SK-N-SH (cell line): ENCODE measurements at places on chromosomes 13 and 19.
A peak's percentile ranks its signal among the peaks of the same experiment; 100 is the strongest.

DNA sequence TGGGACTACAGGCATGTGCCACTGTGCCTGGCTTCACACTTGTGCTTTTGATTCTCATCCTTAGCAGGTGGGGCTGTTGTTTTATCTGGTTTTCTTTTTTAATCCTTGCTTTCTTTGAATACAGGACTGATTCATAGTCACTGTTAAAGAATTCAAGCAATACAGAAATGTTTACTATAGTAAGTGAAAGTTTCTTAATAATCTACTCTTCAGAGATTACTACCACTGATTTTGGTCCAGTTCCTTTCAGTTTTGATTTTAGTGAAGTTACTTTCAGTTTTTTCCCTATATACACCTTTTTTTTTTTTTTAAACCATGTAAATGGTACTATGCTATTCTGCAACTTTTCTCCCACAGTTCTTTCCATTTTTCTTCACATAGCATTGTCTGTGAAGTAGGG, 53.6 kb downstream of the GATAD2A start:
- DNase-seq = no peak

DNA sequence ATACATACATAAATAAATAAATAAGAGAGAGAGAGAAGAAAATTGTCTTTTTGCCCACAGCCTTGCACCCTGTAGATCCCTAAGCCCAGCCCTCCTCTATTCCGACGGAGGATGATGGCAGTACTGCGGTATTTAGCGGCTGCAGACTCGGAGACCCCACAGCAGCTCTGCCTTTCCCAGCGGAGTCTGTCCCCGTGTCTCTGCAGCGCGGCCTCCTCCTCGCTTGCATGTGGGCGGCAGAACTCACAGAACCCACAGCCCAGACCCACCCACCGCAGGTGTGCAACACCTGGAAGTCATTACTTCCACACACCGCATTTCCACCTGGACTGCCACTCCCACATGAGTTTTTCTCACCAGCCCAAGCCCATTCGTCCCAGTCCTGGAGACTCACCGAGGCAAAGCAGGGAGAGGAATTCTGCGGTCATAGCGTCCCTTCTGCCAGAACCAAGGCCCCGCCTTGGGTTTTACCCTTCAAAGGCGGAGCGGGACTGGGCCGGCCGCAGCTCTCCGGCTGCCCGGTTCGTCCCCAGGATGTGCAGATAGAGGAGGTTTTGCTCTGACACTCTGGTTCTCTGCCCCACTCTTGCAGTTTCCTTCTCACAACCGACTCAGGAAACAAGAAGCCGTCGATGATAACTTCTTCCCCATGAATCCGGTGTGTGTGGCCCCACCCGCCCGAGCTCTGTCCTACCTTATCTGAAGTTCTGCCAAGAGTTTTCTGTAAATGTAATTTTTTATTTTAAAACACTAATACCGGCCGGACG, at the start of gene VSTM1:
Gene VSTM1, minus strand, starts transcription at position 548 of the 767 bp plus-strand sequence. Its CDS starts 120 bp downstream, at position 428.
- no peak for DNase-seq

DNA sequence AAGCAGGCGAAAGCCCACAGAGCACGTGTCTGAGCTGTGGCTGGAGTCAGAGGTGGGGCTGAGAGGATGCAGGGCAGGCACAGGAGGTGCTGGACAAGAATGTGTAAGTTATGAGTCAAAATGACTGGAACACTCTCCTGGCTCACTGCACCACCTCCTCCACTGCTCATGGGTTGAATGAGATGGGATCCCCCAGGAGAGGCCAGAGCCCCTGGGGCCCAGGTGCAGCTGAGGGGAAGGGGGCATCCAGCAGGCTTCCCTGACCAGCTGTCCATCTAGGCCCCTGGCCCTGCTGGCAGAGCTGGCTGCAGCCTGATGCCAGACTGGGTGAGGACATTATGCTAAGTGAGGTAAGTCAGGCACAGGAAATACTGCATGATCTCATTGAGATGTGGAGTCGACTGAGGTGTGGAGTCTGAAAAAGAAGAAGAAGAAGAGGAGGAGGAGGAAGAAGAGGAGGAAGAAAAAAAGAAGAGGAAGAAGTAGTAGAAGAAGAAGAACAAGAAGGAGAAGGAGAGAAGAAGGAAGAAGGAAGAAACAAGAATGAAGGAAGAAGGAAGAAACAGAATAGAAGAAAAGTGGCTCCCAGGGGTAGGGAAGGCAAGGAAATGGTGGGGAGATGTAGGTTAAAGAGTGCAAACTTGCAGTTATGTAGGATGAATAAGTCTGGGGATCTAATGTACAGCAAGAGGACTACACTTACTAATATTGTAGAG, 747.4 kb downstream of the UQCRFS1 start:
- DNase-seq = no peak

DNA sequence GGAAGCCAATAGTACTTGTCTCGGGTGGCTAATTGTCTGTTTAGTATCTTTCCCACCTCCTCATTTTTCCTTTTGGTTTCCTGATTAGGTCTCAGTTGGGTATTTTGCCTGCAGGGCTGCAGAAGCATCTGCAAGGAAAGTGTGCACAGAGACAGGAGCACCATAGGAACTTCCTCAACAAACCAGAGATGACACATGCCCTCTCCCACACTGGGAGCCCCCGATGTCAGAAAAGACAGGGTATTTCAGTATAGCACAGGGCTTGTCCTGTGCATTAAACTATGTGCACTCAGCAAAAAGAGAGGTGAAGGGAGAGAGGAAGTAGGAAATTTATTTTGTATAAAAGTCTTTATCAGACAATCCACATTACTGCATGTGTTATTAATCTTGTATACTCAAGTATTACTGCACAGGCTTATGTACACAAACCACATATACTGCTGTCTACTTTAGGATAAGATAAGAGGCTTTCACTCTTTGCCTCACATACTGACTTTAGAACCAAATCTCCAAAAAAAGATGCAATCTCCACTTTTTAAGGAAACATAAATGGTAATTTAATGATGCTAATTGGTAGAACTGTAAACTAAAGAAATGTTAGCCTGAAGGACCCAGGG, 501.0 kb downstream of the FOXO1 start:
- DNase-seq = no peak

- DNase-seq = no peak
Observed at GRCh38 chr13:77696879-77697216, 639 bp upstream of the SLAIN1 start.

GRCh38 chr19:42131149-42132029, 857 bp downstream of the POU2F2 start:
- no peak for DNase-seq

DNA sequence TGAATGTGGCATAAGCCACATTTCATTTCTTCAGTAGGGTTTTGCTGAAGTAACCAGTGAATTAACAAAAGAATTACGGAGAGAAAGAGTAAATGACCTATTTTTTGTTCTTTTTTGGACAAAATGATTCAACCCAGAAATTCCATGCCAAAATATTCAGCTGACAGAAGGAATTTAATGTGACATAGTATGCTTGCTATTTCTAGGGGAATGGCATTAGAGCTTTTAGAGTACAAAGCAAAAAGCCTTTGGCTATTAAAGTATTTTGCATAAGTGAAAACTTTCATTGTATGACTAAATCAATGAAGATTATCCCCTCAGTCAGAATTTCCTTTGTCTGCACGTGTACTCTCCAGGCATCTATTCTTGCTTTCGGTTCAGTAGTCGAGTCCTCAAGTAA, 465.3 kb downstream of the COG6 start:
- DNase-seq = no peak

DNA sequence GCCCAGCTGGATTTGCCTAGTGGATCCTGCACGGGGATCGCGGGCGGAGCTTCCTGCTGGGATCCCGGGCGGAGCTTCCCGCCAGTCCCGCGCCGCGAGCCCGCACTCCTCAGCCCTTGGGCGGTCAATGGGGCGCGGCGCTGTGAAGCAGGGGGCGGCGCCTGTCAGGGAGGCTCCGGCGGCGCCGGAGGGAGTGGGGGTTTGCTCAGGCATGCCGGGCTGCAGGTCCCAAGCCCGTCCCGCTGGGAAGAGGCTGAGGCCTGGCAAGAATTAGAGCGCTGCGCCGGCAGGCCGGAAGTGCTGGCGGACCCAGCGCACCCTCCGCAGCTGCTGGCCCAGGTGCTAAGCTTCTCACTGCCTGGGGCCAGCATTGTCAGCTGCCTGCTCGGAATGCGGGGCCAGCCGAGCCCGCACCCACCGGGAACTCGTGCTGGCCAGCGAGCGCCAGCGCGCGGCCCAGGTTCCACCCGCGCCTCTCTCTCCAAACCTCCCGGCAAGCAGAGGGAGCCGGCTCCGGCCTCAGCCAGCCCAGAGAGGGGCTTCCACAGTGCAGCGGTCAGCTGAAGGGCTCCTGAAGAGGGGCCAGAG, 119.6 kb downstream of the PRR20E start:
- peak; percentile 1 for DNase-seq

GRCh38 chr13:57933606-57934005, 302.1 kb downstream of the PCDH17 start:
- no peak for DNase-seq

- DNase-seq = no peak
Observed at GRCh38 chr19:39967561-39967960, 3.4 kb upstream of the PSMC4 start.

GRCh38 chr13:44181931-44182330, 191.7 kb upstream of the SERP2 start:
- DNase-seq = no peak

DNA sequence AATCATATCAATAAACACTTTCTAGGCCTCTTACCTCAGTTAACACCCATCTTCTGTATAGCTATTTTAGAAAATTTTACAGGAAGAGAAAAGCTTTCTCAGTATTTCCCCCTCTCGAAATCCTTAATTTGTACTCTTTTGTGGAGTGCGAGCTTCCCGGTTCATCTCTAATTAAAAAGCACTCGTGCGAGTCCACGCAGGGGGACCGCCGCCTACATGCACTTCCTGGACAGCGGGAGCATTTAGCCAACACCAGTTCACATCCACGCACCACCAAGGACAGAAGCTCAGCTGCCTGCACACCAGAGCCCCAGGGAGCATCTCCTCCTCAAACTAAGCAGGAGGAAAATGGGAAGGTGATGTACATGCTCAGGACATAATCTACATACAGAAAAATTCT, 60.0 kb downstream of the RASA3 start:
- no peak for DNase-seq

GRCh38 chr19:2529473-2529918, 53.6 kb downstream of the GADD45B start:
- DNase-seq = no peak

DNA sequence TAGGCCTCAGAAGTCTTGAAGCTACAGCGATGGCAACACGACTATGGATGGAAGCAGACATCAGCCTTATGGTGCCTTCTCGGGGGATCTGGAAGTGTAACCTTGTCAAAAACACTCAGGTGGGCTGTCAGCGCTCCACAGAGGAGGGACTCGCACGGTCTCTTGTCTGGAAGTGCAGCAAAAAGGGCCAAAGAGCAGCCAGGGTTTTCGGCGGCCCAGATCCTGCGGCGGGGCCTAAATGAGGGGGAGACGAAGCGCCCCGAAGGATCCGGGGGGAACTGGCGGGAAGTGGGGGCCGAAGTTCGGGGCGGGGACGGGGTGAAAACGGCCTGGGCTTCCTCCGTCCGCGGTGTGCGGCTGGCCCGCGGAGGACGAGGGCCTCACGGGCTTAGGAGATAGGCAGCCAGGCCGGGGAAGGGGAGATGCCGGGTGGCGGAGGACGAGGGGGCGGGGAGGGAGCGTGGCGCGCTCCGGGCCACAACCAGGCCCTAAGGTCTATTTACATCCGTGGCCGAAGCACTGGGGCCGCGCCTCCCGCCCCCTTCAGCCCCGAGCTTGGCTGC, 637 bp downstream of the RANBP3 start:
- no peak for DNase-seq

DNA sequence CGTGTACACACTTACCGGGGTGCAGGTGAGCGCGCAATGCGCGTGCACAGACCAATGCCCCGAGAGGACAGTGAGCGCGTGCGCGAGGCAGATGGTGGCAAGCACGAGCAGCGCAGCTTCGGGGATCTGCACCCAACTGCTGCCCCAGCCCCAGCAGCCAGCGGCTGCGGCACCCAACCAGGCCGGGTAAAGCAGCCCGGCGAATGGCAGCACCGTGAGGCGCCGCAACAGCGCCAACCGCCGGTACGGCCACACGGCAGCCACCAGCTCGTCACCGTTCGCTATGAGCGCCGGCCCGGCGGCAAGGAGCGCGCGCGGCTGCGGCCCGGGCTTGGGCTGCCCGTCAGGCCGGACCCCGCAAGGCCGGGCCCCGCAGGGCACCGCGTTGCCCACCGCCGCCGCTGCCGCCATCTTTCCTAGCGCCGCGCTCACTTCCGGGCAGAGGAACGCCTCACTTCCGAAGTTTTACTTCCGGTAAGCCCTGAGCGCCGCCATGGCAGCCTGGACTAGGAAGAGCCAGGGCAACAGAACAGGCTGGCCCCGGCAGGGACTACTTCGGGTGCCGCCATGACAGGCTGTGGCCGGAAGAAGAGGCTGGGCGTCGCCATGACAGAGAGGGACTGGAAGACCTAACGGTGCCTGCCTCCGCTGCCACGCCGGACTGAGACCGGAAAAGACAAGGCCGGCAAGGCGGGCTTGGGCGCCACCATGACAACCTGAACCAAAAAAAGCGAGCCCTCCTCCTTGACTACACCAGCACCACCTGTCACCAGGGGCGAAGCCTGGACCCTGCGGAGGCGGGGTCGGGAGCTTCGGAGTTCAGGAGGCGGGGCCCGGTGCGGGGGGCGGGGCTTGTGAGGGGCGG, at the start of gene ATP13A1:
Gene ATP13A1, minus strand, starts transcription at position 421 of the 865 bp plus-strand sequence. Its CDS starts 10 bp downstream, at position 411.
- peak; percentile 95 for DNase-seq

DNA sequence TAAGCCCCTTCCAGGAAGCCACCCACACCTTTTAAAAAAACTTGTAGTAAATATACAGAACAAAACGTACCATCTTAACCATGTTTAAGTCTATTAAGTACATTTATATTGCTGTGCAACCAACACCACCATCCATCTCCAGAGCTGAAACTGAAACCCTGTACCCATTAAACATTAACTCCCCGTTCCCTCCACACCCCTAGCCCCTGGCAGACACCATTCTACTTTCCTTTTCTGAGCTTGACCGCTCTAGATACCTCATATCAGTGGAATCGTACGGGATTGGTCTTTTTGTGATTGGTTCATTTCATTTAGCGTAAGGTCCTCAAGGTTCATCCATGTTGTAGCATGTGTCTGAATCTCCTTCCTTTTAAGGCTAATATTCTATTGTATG, 13.0 kb upstream of the SPATA13 start:
- DNase-seq = no peak

- no peak for DNase-seq
Observed at GRCh38 chr13:48547663-48548092, 14.8 kb upstream of the RCBTB2 start.

GRCh38 chr13:49140910-49141611, 79.1 kb upstream of the MLNR start:
- DNase-seq = no peak

DNA sequence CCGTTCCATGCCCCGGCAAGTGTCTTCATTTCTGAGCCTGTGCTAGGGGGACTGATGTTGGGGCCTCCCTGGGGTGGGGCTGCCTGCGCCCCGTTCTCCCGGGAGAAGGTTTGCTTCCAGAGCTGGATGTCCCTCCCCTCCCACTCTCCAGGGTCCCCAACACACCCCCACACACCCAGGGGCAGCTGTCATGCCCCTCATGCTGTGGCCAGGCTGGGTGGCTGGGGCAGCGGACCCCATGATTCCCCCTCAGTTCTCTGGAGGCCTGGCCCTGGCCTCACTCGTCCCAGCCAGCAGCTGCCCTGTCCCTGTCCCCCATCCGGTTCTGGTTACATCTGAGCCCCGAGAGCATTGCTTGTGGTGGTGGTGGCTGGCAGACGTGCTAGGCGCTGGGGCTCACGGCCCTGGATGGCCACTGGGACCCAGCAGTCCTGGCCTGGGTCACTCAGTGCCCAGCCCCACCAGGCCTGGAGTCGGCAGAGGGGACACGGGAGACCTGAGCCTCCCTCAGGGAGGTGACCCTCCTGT, 184.8 kb downstream of the KDM4B start:
- peak; percentile 42 for DNase-seq

GRCh38 chr19:12034198-12034597, 1.3 kb downstream of the ZNF433 start:
- DNase-seq = no peak

GRCh38 chr13:77915686-77916085, 2.9 kb downstream of the EDNRB start:
- DNase-seq = no peak
